ENCODE measurements at places on chromosomes 3 and 15.

DNA sequence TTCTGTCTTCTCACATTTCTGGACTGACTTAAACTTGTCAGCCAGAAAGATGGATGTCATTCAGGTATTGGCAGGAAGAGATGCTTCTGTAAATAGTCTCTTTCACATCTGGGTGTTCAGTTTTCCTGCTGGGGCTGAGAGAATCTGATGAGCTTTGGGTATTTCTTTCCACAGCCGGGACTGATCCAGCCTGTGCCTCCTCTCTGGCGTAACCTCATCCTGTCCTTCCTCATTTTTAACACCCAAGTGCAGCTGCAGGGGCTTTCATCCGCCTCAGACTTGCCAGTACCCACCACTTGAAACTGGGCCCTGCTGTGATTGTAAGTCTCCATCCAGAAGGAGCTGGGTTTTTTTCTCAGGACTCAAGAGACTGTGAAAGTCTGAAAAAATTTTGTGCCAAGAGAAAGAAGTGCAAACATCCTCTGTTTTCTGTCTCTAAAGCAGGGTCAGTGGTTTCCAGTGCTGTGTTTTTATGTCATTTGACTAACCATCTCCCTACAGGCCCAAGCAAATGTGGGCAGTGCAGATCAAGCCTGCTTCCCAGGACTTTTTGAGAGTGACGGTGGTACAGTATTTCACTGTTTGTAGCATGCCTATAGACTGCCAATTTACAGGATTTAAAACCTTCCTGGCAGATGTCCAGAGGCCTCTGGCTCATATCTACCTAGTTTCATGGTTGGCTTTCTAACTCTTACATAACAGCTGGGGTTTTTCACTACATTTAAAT, 342.7 kb downstream of the PTPRG start:
- no peaks in the 10 kb centered on the region for H3K36me3 ChIP-seq
- DNase-seq = no peak
- peaks cover 8% of the 10 kb centered on the region for H3K4me1 ChIP-seq
- H3K27me3 ChIP-seq = no peaks in the 10 kb centered on the region

GRCh38 chr3:54746722-54747121, 181.1 kb downstream of the LRTM1 start:
- no peak overlapping the region for H3K27ac ChIP-seq
- H3K27me3 ChIP-seq = no peaks in the 10 kb centered on the region
- H3K4me3 ChIP-seq = no peak overlapping the region
- H3K36me3 ChIP-seq = no peaks in the 10 kb centered on the region

- peaks cover 4% of the 10 kb centered on the region for H3K4me1 ChIP-seq
- H3K4me3 ChIP-seq = no peak overlapping the region
- DNase-seq = no peak
- H3K36me3 ChIP-seq = no peaks in the 10 kb centered on the region
These were observed 29.0 kb downstream of the CMSS1 start for GRCh38 chr3:99846477-99847160.

DNA sequence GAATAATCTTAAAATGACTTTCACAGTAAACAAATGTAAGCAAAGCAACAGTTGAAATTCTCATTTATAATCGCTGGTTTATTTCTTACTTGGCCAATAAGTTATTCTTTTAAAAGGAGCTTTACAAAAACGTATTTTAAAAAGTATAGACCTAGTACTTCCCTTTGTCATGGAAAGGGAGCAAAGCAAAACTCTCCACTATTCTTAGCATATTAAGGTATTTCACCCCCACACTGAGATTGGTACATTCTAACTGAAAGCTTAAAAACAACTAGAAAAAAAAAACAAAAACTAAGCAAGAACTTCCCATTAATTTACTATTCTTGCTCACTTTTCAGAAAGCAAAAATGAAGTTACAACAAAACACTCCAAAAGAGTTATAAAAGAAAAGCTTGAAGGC, 1.5 kb downstream of the ATG3 start:
- H3K4me1 ChIP-seq = peaks cover 12% of the 10 kb centered on the region
- peak overlapping the region; percentile 56 for H3K4me3 ChIP-seq
- no peak for DNase-seq
- H3K36me3 ChIP-seq = peaks cover 21% of the 10 kb centered on the region

DNA sequence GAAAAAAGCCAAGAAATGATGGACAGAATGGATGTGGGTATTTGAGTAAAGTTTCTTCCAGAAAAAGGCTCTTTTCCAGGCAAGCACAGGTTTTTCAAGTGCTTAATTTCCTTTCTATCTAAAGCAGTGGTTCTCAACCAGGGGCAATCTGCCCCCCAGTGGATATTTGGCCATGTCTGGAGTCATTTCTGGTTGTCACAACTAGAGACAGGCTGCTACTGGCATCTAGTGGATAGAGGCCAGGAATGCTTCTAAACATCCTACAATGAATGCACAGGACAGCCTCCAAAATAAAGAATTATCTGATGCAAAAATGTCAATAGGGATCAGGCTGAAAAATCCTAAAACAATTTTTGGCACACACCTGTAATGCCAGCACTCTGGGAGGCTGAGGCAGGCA, 23.9 kb downstream of the SEC22C start:
- H3K4me3 ChIP-seq = no peak overlapping the region
- no peaks in the 10 kb centered on the region for H3K4me1 ChIP-seq
- DNase-seq = no peak
- peaks cover 81% of the 10 kb centered on the region for H3K36me3 ChIP-seq
- no peaks in the 10 kb centered on the region for H3K27me3 ChIP-seq

DNA sequence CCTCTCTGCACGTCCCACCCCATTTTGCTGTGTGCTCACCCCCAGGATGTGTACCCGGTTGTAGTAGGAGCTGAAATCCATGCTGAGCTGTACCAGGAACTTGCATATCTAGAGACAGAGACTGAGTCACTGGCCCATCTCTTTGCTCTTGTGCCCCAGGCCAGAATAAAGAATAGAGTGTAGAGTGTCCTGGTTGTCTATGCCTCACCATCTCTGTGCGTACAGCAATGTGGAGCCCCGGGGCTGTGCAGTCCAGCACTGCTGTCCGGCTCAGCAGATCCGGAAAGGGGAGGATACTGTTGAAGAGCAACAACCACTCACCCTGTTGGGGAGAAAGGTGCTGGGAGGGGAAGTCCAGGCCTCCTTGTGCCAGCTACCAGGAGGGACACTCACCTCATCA, 2.6 kb downstream of the DALRD3 start:
- H3K4me1 ChIP-seq = peaks cover 4% of the 10 kb centered on the region
- no peak overlapping the region for H3K27ac ChIP-seq
- H3K36me3 ChIP-seq = peaks cover 58% of the 10 kb centered on the region
- H3K27me3 ChIP-seq = no peaks in the 10 kb centered on the region

DNA sequence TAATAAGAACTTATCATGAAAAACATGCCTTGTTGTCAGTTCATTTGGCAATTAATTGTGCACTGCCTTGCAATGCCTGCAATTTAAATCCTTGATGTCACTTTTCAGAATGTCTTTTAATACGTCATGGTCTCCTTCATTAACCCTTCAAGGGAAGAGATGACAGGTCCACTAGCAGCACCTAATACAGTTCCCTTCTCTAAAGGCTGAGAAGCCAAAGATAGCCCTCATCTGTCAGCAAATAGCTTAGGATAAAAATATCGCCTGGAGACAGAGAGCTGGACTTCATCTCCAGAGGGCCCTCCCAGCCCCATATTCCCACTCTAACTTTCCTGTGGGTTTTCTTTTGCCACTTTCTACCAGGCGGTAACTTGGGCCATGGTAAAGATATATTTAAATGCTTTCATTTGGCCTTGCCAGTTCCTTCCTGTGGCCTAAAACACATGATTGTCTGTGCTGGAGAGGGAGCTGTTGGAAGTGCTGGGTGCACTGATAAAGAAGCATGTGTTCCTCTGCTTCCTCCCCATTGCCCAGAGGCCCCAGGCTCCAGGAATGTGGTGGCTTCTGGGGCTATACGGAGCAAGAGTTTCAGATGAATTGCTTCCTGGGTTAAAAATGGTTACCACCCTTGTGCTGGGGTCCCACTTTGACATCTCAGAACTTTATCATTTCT, 76.3 kb upstream of the UMPS start:
- no peaks in the 10 kb centered on the region for H3K36me3 ChIP-seq
- H3K27me3 ChIP-seq = no peaks in the 10 kb centered on the region
- DNase-seq = no peak
- no peak overlapping the region for H3K27ac ChIP-seq

DNA sequence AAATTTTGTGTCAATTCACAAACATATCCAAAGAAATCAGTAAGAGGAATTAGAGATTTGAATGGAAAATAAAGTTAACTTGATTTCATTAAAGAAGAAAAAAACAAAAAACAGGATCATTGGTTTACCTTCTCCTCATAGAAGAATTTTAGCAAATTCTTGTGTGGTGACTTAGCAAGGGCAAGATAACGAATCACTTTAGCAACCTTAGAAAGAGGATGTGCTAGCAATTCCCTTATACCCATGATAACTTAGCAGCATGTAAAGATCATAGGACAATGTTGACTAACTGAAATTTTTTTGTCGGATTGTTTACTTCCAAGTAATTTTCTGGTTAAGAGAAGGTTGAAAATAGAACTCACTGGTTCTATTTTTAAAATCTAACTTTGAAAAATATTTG, 609.3 kb downstream of the GBE1 start:
- H3K4me3 ChIP-seq = no peak overlapping the region
- no peak overlapping the region for H3K27ac ChIP-seq
- no peaks in the 10 kb centered on the region for H3K36me3 ChIP-seq
- H3K27me3 ChIP-seq = peaks cover 10% of the 10 kb centered on the region
- no peak for DNase-seq
